SK-N-MC (cell line): ENCODE measurements at places on chromosomes 5 and 9.
A peak's percentile ranks its signal among the peaks of the same experiment; 100 is the strongest.

- no peak for DNase-seq
These were observed 44.9 kb downstream of the NKD2 start for GRCh38 chr5:1053391-1054017.

DNA sequence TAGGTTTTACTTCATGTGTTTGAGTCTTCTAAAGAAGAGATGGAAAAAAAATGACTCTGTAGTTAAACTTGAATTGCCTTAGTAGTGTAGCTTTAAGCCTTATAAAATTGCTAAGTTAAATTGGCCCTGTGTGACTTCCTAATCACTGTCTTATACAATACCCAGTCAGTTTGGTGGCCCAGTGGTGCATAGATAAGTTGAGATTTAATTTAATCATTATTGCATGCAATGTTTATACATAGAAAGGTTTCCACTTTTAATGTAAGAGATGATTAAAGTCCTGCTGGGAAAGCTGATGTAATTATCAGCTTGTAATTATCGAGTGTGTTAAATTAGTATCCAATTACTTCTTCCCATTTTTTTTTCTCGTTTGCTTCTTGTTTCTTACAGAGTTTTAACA lies 187.1 kb downstream of the TRIO start:
- no peak for DNase-seq

DNA sequence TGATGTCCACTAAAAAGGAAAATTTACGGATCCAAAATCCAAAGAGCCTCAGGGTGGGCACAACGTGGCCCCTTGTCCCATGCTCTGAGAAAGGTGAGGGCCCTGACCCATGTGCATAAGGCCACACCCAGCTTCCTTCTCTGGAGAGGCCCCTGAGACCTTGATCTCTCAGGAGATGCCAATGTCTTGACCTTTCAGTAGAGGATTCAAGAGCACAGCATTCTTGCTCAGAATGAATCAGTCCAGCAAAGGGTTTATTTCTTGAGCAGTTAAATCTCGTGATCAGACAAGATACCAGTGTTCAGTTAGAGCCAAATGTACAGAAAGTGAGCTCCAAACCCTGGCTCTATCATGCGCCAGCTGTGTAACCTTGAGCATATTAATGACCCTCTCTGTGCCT lies 115.9 kb upstream of the DAPK1 start:
- DNase-seq, result no peak

- DNase-seq, result no peak
These were observed 540.2 kb upstream of the TRPC7 start for GRCh38 chr5:136905571-136905970.

GRCh38 chr5:95730730-95731570 lies at the start of gene RHOBTB3:
TSS of gene RHOBTB3 (plus strand) at chr5:95731336. CDS start at chr5:95731683, 347 bp downstream.
- DNase-seq, result no peak

- no peak for DNase-seq
These were observed 3.5 kb upstream of the SNX30 start for GRCh38 chr9:112747094-112747493.

GRCh38 chr5:1011226-1011631 lies 2.6 kb downstream of the NKD2 start:
- no peak for DNase-seq

GRCh38 chr5:33120671-33121070 lies 320.1 kb upstream of the TARS1 start:
- DNase-seq, result no peak

DNA sequence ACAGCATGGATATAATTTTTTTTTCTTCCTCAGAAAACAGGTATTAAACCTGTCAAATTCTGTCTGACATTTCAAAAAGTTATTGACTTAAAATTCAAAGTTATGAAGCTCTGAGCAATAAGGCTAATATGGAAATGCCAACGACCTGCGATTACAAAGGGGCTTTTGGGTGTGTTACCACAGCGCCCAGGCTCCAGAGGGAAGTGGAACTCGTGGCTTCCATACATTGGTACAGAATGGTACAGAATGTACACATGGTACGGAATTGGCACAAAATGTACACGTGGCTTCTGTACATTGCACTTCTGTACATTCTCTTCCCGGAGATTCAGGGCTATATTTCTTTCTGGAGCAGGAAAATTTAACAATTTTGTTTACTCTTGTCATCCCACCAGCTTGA lies 225.1 kb upstream of the TBCA start:
- DNase-seq, result no peak

- DNase-seq, result peak; percentile 37
These were observed 54.3 kb downstream of the EHMT1 start for GRCh38 chr9:137672907-137673791.

GRCh38 chr5:72888595-72888994 lies 67.2 kb upstream of the FCHO2 start:
- no peak for DNase-seq

DNA sequence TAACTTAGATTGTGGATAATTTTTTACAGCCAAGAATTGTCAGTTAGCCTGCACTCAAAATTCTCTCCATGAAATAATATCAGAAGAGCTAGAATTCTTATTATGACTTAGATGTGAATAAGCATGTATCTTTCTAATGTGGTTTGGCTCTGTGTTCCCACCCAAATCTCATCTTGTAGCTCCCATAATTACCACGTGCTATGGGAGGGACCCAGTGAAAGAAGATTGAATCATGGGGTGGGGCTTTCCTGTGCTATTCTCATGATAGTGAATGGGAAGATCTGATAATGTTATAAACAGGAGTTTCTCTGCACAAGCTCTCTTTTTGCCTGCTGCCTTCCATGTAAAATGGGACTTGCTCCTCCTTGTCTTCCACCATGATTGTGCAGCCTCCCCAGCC lies 176.8 kb downstream of the MAT2B start:
- no peak for DNase-seq

DNA sequence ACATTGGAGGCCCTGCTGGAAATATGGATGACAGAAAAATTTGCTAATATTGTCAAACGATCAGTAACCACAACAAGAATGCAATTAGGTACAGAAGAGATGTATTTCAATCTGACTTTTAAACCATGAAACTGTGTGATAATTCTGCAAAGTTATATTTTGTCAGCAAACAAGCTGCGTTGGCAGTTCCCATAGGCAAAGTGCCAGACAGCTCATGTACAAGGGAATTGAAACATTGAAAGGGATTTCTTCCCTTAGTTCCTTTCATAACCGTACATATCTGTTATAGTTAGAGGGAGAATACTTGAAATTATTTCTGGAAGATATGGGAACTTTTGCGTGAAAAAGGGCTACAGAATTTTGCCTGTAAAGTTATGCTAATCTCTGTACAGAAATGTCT lies 419.4 kb upstream of the PTGER4 start:
- no peak for DNase-seq

- DNase-seq, result no peak
These were observed 115.1 kb upstream of the MTAP start for GRCh38 chr9:21687351-21687750.

- DNase-seq, result no peak
These were observed 9.7 kb upstream of the PPIC start for GRCh38 chr5:123046222-123046621.

DNA sequence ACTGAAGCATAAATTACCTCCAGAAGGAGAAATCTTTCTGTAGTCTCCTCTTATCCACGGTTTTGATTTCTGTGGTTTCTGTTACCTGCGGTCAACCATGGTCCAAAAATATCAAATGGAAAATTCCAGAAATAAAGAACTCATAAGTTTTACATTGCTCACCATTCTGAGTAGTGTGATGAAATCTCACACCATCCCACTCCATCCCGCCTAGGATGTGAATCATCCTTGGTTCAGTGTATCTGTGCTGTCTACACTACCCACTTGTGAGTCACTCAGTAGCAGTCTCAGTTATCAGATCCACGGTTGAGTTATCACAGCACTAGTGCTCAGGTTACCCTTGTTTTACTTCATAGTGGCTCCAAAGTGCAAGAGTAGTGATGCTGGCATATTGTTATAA lies 371.2 kb downstream of the NFIB start:
- DNase-seq, result no peak

- no peak for DNase-seq
These were observed 306.7 kb downstream of the PDE4D start for GRCh38 chr5:59586841-59587240.

DNA sequence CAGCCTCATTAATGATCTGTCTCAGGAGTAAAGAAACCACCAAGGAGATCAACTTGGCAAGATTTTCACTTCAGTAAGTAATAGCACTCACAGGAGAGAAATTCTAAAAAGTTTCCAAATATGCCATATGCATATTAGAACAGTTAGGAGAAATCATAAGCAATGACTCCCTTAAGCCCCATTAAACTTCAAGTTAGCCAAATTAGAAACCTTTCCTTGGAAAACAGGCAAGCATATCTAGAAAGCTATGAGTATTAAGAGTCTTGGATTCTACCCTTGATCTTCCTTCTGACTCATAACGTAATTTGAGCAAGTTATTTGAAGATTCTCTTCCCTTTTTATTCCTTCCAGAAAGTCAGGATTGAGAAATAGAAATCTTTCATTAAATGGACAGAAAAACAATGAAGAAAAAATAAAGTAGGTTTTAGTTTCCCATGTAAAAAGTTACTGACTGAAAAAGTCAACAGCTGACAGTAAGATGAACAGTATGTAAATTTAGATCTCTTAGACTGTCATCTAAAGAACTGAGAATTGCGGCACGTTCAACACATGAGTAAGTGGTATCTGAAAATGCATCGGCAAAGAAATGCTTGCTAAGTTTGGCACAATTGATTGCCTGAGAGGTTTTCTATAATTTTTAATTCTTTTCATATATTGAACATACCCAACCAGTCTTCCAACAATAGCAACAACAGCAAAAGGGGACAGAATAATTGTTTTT lies 565.7 kb upstream of the FTMT start:
- no peak for DNase-seq

DNA sequence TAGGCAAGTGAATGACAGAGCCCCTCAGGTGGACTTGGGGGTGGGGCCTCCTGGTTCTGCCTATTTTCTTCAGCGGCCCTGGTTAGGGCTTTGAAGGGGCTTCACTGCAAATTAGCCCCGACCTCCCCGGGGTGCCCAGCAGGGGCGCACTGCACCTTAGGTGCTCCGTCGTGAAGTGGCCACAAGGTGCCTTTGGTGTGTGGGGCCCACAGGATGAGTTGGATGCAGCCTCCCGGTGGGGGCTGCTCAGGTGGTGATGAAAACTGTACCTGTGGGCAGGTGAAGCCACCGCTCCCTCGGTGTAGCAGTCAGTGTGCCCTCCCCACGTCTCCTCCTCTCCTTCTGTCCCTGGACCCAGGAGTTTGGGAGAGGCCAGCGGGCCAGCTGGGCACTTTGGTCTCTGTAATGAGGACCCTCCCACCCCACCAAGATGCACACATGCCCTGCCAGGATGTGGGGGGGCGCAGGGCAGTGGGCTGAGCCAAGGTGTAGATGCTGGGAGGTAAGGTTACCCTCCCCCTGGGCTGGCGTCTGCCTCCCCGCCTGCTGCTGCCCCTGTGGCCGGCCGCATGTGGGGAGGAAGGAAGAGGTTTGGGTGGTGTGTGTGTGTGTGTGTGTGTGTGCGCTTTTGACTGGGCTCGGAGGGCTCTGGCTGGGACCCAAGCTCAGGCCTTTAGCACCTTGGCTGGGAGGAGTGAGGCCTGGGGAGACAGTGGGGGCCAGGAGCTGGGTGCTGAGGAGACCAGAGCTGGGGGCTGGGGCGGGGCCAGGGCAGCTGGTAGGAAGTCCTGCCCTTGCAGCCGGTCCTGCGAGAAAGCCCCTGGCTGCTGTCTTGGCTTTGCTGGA lies 55.6 kb downstream of the RXRA start:
- DNase-seq, result no peak

- no peak for DNase-seq
These were observed 116.9 kb upstream of the TRPC7 start for GRCh38 chr5:136482206-136482605.

GRCh38 chr5:126044111-126044668 lies 379.0 kb upstream of the GRAMD2B start:
- DNase-seq, result no peak

- DNase-seq, result no peak
These were observed 21.1 kb upstream of the ISCA1 start for GRCh38 chr9:86303316-86303975.

GRCh38 chr5:73215891-73216610 lies 43.1 kb downstream of the TMEM174 start:
- no peak for DNase-seq

GRCh38 chr5:96924016-96924443 lies 11.8 kb upstream of the LNPEP start:
- no peak for DNase-seq

GRCh38 chr9:113712053-113712452 lies 164.1 kb upstream of the ZNF618 start:
- no peak for DNase-seq

GRCh38 chr9:75359638-75360037 lies 271.3 kb downstream of the OSTF1 start:
- no peak for DNase-seq

- DNase-seq, result no peak
These were observed 66.4 kb downstream of the ZNF354C start for GRCh38 chr5:179126506-179126991.

GRCh38 chr9:130331573-130331972 lies 66.0 kb downstream of the HMCN2 start:
- DNase-seq, result no peak

DNA sequence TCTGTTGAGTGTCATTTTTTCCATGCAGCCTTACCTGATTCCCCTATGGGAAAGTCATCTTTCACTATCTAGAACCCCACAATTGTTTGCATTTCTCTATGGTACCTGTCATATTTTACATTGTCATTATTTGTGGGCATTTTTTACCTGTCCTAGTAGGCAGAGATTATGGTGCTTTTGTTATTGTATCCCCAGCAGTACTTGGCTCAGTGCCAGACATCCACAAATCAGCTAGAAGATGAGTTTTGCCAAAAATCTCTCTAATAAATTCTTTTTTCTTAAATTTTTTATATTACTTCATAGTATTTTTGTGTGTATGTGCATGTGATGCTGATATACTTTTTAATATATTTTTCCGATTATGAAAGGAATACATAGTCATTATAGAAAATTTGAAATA lies 13.2 kb downstream of the GARNL3 start:
- no peak for DNase-seq

DNA sequence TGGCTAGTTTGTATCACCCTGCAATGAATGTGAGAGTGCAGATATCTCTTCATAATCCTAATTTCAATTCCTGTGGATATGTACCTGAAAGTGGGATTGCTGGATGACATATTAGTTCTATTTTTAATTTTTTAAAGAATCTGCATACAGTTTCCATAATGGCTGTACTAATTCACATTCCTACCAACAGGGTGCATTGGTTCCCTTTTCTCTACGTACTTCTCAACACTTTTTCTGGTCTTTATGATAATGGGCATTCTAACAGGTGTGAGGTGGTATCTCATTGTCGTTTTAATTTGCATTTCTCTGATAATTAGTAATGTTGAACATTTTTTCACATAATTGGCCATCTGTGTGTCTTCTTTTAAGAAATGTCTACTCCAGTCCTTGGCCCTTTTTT lies 927.5 kb downstream of the DTWD2 start:
- DNase-seq, result no peak

GRCh38 chr9:120740132-120740531 lies 25.9 kb upstream of the MEGF9 start:
- no peak for DNase-seq

DNA sequence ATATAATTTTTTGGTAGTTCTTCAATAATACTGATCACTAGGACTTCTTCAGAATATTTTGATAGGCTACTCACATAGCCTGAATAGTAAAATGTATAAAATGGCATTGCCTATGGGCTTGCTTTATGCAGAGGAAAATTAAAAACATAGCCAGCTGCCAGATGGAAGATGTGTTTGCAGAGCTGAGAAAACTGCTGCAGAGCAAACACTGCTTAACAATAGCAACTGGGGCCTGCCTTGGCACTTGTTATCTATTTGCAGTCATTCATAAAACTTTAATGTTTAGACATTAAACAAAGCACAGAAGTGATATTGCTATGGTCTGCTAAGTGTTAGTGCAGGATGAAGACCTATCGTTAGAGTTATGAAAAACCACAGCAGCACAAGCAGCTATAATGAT lies 151.5 kb upstream of the SMC2 start:
- no peak for DNase-seq

- DNase-seq, result no peak
These were observed 6.7 kb downstream of the CNTFR start for GRCh38 chr9:34582787-34583186.
